ENCODE measurements at places on chromosomes 2 and 18.

DNA sequence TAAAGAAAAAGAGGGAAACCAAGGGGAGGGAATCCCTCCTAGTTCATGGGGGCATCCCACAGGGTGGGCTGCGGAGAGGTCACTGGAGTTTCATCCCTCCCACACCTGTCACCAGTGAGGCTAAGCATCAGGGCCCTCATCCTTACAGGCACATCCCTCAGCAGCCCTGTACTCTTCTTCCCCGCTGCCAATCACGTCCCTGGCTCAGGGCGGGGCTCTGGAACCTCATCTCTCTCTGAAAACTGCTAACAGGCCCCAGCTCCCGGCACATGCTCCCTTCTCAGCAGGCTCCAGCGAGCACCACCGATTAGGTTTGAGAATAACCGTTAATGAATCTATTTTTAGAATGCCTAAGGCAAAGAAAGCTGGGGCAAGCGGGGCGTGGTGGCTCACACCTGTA, 13.0 kb downstream of the UXS1 start:
- no peak for DNase-seq

DNA sequence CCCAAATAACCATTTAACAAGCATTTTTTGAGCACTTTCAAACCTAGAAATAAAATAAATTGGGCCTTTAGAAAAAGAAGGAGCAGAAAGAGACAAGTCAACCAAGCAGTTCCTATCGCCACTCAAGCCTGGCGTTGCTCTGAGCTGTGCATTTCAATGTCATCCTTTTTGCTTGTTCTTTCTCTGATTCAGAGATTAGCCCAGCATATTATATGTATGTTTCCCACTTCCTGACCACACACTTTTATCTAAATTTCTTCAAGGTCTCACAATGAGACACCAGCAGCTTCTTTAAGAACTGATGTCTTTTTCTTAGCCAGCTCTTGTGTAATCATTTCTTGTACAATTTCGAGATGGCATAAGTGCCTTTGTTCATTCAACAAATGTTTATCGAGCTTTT, 344.5 kb upstream of the ID2 start:
- no peak for DNase-seq

DNA sequence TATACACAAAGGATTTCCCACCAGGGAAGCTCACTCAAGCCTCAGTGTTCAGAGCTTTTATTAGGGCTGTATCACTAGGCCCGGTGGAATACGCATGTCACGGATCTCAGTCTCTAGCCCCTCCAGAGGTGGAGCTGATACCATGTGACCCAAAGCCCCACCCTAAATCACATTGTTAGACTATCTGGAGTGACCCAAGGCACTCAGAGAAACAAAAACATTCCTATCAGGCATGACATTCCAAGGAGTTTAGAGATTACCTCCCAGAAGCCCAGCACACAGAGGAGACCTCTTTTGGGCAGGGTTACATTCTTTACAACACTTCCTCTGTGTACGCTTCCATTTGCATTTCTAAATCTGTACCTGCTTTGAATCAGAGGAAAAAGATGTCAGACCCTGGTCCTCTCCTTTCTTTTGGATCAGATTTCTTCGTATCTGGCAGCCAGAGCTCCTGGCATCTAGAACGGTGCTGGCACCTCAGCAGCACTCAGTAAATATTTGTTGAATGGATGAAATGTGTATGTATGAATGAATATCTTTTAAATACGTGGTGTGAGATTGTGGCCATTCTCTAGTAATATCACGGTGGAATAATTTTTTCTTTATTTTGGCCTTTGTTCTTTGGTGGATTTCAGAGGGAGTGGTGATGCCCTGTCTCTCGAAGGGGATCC, 37.7 kb upstream of the SMAD2 start:
- no peak for DNase-seq

DNA sequence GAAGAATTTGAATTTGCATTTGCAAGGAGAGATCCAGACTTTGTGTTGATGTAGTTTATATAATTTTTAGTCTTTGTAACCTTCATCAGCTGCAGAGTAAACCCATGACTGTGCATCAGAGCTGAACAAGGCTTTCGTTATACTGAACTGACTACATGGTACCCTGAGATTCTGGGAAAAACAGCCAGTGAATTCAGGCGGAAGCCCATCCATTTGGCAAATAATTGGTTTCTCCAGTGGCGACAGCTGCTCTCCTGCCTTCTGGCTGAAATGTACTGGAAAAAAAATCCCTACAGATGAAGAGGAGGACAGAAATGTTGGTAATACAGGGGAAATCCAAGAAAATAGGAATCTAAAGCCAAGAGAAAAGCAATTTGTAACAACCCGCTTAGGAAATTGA, 657.5 kb upstream of the CDH7 start:
- DNase-seq, result no peak

GRCh38 chr2:161576421-161576820, 47.8 kb upstream of the SLC4A10 start:
- DNase-seq, result no peak

DNA sequence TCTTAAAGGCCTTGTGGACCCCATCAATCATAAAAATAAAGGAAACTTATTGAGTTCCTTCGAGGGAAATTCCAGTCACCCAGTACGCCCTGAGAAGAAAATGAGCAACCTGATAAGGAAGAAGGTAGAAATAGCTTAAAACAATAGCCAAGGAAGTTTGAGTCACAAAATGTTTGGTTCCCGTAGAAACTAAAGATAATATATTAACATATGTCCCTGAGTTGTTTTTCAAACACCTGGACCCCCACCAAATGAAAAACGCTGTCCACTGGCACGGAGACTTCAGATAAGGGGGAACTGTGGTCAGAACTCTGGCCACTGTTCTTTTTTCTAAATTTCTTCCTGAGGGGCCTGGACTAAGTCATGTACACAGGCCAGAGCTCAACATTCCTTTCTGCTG, 669.1 kb downstream of the ADCYAP1 start:
- DNase-seq, result no peak

GRCh38 chr2:217864963-217865772, 137.6 kb downstream of the TNS1 start:
- no peak for DNase-seq

DNA sequence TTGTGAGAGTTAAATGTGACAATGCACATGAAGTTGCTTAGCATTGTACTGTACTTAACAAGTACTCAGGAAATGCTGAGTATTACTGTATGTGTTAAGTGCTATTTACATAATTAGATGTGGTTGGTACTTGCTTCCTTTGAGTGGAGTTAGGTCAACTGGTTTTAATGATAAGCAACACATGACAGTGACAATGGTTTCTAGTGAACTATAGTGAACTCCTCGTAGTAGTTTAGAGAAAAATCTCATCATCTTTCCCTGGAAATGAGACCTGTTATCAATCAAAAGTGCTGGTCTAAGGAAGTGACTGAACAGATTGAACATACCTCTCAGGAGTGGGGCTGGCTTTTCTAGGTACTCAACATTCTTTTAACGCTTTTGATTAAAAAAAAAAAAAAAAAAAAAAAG, 29.2 kb upstream of the ZDBF2 start:
- no peak for DNase-seq

DNA sequence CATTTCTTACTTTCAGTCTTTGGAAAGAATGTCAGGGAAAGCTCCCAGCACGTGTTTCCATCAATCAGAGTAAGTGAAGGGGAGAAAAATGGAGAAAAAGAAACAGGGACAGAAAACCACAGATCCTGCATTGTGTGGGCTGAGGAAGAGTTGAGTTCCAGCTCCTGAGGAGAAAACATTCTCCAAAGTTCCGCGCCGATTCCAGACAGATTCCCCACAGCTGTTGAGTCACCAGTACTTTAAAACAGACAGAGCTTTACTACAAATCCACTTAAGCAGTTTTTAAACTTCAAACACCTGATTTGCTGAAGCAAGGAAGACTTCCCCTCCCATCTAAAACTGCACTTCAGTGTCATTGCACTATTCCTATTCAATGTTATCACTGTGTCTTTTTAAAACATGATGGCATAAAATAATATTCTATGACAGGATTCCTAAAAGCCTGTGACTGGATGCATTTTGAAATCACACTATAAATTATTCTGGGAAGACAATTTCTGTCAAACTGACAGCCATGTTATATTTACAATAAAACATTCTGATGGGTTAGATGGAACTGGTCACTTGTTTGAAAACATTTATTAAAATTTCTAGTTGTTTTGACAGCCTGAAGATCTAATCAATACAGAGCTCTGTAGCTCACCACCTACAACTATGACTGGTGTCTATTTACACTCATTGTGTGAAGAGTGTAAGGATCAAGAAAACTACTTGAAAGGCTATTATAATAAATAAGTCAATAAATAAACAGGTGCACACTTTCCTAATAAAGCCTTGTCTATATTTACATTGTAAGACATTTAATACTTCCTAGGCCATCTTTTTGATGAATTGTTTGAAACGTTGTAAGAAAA, 40.9 kb downstream of the TCF4 start:
- peak; percentile 10 for DNase-seq

Data from AG09319 (cell line).